ENCODE measurements at places on chromosomes 6 and 20. TPM values are rescaled to one million over a fixed set of nuclear protein-coding genes. Genes with fewer than 3 reads are reported as not detected.

DNA sequence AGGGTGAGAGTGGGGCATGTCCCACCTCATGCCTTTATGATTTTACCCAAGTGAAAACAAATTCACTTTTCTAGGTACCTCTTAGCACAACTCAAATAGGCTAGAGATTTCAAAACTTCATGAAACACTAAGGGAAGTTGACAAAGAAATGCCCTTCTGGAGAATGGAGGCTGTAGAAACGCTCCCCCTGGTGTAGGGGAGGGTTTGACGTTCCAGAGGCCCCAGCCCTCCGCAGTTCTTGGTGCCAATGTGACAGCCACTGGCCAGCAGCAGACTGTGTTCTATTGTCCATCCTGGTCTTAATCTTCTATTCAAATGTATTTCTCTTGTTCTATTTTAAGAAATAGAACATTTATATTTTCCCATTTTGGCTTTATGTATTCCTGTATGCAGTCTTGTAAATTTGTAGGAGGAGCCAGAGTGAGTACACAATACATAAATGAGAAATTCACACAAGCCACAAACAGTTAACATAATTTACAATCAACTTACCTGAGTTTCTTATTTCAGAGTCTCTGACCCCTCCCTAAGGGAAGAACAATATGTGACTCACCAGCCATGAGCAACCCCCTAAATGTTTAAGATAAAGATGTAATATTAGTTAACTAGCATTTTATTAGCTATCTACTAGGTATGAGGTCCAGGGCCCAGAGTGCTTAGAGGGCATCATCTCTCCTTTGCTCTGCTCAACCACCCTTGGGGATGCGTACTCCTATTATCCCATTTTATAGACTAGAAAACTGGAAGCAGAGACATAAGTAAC is 8.8 kb upstream of the MUC21 start:
- no peak for DNase-seq

GRCh38 chr6:45864651-45865050 is 151.0 kb downstream of the CLIC5 start:
- no peak for DNase-seq

The BPIFA1 gene
- not detected for total RNA-seq

The TOX2 gene
- total RNA-seq, result 0.43 TPM

- no peak for DNase-seq
These were observed 1.7 kb upstream of the CD24 start for GRCh38 chr6:106976270-106976669.

DNA sequence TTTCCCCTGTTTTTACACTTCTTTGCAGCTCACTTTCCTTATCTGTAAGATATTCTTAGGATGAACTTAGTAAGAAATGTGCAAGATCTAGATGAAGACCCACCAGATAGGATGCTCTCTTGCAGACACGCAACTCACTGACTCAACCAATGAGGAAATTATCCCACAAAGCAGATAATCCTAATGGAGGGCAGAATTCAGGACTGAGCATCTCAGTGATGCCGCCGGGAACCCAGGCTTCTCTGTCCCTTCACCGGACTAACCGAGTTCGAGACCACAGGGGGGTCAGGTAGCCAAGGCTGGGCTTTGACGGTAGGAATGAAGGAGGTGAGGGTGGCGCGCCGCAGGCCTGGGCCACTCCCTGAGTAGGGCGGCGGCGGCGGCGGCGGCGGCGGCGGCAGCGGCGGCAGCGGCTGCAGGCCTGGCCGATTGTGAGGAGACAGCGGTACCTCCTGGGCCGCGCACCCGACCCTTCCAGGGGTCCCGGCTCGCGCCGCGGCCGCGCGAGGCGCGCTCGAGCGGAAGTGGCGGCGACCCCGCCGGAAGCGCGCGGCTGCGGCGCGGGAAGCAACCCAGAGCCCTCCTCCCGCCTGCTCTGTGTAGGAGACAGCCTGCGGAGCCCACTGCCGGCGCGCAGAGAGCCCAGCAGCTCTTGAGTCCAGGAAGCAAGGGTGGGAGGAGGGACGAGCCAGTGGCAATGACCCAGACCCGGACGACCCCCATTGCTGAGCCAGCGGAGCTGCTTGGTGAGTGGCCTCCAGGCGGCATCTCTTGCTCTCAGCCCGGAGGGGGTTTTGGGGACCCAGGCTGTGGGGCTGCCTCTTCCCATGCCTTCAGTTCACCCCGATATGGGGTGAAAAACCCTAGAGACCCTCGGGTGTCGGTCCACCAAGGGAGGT is at the start of gene KHDC1:
TSS of gene KHDC1 (minus strand) at position 526 of the 899 bp plus-strand sequence. CDS start 20,679 bp downstream, outside the sequence.
- DNase-seq, result peak; percentile 49

- DNase-seq, result no peak
These were observed 50.2 kb downstream of the NUDT3 start for GRCh38 chr6:34342247-34342646.

- DNase-seq, result peak; percentile 93
These were observed at the start of gene SERPINB6 for GRCh38 chr6:2971420-2972218. TSS of gene SERPINB6 (minus strand) at chr6:2971567. CDS start at chr6:2959332, 12,235 bp downstream.

DNA sequence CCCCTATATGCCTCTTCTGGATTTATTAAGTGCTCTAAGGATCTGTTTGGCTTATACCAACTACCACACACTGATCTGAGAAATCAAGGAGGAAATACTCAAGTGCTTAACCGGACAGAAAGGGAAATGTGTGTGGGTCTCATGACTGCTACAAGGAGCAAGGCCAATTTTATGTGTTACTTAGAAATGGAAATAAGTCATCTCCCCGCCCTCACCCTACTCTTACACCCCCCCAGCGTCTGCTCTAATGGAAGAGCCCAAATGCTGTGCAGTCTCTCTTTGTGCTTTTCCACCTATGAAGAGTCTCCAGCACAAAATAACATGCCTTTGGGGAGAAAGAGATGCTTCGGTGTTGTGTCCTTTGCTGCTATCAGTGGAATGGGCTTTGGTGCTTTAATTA is 428.8 kb upstream of the ARID1B start:
- no peak for DNase-seq

DNA sequence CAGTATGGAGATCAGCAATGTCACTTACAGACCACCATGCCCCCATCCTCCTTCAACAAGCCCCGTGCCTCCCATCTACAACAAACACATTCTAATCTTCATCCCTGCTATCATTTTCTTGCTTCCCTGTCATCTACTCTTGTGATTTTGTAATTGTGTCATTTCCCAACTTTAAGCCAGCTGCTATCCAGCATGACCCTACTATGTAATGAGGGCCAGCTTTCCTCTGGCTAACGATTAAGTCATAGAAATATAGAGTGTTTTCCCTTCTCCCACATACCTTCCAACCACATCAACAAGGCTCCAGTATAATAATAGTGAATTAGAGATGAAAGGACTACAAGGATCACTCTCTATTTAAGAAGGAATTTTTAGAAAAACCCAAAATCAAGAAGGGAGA is 607.0 kb downstream of the TENT5A start:
- DNase-seq, result peak; percentile 51

- DNase-seq, result no peak
These were observed 54.8 kb upstream of the ADGRG6 start for GRCh38 chr6:142246960-142247359.

All from fibroblast of villous mesenchyme (primary cell).